Activated naive CD8-positive, alpha-beta T cell treated with anti-CD3 and anti-CD28 coated beads for 36 hours (primary cell): ENCODE measurements at places on chromosomes 5 and 9. TPM values are rescaled to one million over a fixed set of nuclear protein-coding genes. Genes with fewer than 3 reads are reported as not detected.

The HK3 gene
- total RNA-seq = not detected

The MACIR gene
- 7.9 TPM for total RNA-seq

The OR1L1 gene
- not detected for total RNA-seq

The NUTM2G gene
- not detected for total RNA-seq

The ZNF608 gene
- total RNA-seq = 0.12 TPM

The PFN3 gene
- not detected for total RNA-seq

The LCN10 gene
- 5.4 TPM for total RNA-seq

The SHISAL2B gene
- total RNA-seq = not detected

The DIRAS2 gene
- not detected for total RNA-seq

The HABP4 gene
- total RNA-seq = 7.2 TPM
